Endothelial cell (in vitro differentiated cells): ENCODE measurements at places on chromosomes 7 and 10.

- no peak for DNase-seq
These were observed 112.5 kb upstream of the UNC5B start for GRCh38 chr10:71099731-71100361.

DNA sequence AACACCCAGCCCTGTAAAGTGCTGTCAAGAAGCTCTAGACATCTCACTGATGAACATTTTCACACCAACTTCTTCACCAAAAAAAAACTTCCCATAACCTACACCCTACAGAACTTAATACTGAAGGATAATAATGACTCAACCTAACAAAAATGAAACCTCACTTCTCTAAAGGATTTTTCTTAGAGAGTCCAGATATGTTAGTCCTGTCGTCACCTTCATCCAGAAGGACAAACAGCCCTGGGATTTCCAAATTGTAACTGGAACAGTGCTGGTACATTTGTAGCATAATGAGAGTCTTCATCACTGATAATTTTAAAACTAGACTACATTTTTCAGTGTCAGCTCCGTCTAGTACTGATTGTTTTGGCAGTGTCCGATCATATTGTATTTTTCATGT is 528.6 kb upstream of the CELF2 start:
- no peak for DNase-seq

DNA sequence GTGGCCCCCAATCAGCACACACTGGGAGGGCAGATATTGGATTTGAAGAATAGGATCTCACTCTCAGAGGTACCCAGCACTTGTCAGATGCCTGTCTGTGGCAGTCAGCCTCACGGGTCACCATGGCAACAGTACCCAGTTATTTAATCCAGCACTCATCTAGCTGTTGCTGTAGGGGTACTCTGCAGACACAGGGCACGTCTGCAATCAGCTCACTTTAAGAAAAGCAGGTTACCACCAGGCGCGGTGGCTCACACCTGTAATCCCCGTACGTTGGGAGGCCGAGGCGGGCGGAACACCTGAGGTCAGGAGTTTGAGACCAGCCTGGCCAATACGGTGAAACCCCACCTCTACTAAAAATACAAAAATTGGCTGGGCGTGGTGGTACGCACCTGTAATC is 11.9 kb downstream of the SFXN4 start:
- DNase-seq: no peak

- no peak for DNase-seq
These were observed 69.5 kb downstream of the LMBR1 start for GRCh38 chr7:156823435-156823834.

- DNase-seq: no peak
These were observed 379.1 kb downstream of the INHBA start for GRCh38 chr7:41323806-41324205.

- DNase-seq: no peak
These were observed 37.7 kb downstream of the CFAP58 start for GRCh38 chr10:104391150-104391968.

DNA sequence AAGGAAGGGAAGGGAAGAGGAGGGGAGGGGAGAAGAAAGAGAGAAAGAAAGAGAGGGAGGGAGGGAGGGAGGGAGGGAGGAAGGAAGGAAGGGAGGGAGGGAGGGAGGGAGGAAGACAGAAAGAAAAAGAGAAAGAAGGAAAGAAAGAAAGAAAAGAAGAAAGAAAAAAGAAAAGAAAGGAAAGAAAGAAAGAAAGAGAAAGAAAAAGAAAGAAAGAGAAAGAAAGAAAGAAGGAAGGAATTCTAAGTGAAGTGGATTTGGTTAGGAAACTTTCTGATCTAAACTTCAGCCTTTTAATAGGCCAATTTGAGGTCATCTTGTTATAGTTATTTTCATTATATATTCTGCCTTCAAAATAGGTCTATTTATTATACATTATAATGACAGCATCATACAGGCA is 4.3 kb downstream of the CAV2 start:
- no peak for DNase-seq

DNA sequence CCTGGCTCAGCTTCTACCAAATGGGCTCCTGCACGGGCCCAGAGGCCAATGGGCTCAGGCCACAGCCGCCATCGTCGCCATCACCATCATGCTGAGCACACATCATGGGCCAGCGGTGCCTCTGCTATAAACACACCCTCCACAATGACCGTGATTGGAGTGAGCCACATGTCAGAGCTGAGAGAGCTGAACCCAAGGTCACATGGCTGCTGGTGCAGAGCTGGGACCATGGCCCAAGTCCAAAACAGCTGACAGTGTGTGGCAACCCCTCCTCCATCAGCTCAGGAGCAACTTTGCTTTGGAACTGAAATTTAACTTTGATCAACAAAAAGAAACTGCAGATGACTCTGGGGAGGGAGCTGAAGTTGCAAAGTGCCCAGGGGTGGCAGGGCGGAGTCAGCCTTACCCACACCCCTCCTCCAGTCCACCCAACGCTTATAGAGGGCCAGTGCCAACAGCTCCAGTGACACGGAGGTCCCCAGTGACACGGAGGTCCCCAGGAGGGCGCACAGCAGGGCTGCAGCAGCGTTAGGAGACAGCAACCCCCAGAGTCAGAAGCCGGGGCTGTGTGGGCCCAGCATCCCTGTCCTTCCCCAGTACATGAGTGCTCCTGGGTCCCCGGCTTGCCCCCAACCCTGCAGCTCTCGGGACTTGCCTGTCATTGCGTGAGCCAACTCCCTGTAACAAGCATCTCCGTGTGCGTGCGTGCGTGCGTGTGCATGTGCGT is 249.6 kb downstream of the ELFN1 start:
- no peak for DNase-seq

- DNase-seq: peak; percentile 65
These were observed 75.7 kb upstream of the EFCAB10 start for GRCh38 chr7:105656922-105657521.

GRCh38 chr7:15309872-15310271 is 251.9 kb downstream of the AGMO start:
- DNase-seq: no peak

DNA sequence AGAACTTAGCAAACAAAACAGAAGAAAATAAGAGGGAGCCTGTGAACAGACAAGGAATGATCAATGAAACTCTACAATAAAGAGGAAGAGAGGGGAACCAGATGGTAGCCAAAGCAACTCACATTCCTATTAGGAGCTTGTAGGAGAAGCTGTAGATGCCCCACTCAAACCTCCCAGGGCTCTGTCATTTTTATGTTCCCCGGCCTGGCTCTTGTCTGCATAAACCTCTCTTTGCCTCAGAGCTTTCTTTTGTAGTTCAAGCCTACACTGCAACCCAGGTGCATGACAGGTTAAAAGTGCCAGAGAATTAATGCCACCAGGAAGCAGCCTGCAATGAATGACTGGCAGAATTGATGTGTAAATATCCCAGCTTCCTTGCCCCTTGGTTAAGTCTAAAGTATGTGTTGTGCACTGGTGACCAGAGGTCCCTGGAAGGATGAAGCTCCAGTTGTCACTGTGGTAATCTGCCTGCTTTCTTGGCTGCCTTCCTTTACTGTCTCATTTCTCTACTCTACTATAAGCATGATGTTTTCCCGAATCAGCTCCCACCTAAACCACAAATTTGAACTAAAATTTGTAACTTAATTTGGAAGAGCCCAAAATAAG is 40.4 kb downstream of the HDAC9 start:
- DNase-seq: no peak

GRCh38 chr10:69732147-69732825 is 69.4 kb upstream of the COL13A1 start:
- DNase-seq: no peak

DNA sequence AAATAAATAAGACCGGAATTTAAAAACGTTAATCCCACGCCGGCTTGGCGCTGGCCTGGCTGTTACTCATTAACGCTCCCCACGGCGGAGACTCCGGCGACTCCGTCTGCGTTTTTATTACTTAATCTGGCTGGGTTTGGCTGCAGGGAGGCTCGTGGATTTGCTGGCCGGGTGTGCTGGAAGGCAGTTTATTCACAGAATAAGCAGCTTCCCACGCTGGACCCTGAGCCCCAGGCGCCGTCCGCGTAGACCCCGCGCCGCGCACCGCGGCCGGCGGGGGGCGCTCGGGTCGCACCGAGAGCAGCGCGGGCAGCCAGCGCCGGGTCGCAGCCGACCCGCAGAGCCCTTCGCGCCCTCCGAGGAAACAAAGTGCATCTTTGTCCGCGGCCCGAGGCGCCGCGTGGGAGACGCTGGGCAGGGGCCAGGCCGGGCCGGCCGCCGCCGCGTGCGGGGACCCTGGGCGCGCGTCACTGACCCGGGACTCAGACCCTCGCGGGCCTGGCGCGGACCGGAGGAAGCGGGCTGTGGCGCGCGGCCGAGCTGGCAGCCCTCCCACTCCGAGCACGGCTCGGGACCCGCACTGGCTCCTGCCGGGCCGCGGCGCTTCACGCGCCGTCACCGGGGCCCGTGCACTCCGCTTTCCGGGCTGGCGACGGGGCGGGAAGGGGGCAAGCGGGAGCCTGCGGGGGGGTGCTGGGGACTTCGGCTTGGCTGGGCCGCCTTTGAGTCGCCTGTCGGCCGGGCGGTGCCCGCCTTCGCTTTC is 587 bp upstream of the GRK5 start:
- peak; percentile 89 for DNase-seq

DNA sequence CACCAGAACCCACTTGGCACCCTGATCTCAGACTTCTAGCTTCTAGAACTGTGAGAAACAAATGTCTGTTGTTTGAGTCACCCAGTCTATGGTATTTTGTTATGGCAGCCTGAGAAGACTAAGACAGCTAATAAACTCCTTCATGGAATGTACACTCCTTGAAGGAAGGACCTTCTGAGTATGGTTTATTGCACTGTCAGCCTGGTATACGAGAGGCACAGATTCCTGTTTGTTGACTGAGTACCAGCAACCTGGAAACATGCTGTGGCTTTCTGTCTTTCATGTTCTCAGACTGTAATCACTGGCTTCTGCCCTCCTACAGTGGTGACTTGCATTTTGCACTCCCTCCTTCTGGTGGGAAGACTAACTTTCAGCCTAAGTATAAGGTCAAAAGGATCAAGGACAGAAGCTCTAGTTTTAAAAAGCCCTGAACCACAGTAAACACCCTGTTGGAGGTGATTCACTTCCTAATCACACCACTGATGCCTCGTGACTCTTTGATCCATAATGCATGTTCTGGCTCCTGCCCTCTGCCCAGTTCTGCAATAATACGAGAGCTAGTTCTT is 319.0 kb upstream of the NPSR1 start:
- no peak for DNase-seq

- no peak for DNase-seq
These were observed 104.1 kb upstream of the AFAP1L2 start for GRCh38 chr10:114508376-114508775.

DNA sequence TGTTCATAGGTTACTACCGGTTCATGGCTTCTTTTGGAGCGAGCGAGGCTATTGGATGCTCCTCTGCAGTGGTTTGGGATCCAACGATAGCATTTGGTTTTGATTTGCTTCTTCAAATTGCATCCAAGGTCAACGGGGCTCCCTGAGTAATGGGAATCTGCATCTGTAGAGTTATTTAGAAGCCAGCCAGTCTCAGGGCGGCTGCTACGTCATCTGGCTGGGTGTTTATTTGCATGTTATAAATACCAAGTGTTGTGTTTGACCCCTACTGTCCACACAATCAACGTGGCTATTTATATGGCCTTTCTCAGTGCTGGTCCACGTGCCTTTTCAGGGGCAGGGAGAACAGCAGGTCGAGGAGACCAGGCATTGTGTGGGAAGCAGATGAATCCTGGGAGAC is 137.7 kb downstream of the PRPF18 start:
- no peak for DNase-seq

GRCh38 chr10:73097305-73097670 is 622 bp upstream of the P4HA1 start:
- no peak for DNase-seq

- DNase-seq: no peak
These were observed 68.2 kb downstream of the CLEC2L start for GRCh38 chr7:139591550-139592195.

DNA sequence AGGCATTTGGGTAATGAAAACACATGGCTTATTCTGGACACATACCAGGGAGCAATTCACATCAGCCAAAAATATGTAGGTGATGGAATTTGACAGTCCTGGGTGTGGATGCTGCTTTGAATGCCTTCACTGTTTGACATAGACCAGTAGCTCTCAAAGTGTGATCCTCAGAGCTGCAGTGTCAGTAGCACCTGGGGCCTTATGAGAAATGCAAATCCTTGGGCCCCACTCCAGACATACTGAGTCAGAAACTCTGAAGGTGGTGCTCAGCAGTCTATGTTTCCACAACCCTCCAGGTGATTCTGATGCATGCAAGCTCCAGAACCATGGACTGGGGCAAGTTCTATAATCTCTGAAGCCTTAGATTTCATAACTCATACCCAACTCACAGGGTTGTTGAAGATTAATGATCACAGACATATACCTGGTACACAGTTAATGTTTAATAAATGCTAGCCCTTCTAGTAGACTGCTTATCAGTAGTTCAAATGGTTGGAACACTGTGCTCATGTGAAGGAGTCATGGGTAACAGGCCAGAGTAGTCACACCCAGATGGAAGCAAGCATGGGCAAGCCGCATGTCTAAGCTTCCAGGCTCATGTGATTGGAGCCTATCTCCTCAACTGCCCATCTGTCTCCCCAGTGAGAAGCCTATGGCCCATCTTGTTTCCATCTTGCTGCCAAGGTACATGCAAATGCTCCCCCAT is 715.7 kb downstream of the GRID1 start:
- DNase-seq: no peak

GRCh38 chr7:1458683-1459511 is at the start of gene MICALL2:
Gene MICALL2, minus strand, starts transcription at chr7:1459470. Its CDS starts 144 bp downstream, at chr7:1459326.
- peak; percentile 36 for DNase-seq

DNA sequence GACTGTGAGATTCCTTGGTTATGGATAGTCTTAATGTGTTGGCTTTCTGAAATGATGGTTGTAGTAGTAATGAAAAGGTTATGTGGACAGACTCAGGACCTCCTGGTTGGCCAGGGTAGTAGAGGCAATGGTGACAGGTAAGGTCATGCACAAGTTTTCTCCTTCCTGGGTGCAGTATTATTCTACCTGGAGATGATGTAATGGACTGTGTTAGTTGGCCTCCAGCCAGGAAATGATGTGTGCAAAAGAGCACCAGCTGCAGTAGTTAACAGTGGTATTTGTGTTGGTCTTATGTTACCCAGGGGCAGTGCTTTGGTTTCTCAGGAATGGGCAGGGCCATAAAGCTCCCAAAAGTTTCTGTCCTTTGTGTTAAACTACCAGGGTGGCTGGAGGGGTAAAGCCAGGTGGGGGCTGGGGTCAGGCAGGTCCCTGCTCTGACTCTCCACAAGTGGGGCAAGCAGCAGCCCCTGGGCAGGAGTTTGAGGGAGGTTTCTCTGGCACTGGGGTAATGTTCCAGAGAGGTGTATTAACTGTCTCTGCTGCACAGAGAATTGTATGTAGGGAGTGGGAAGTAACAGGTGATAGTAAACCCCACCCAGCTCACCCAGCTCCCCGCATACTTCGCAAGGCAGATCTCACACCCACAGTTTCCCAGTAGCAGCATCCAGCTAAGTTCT is 36.3 kb downstream of the GPR22 start:
- DNase-seq: no peak

- DNase-seq: no peak
These were observed 142.6 kb upstream of the LRRN3 start for GRCh38 chr7:110948280-110948679.
